NCI-H2171 treated with DMSO at 0.1 percent for 48 hours (cell line): ENCODE measurements at places on chromosomes 3 and 15.
A peak's percentile ranks its signal among the peaks of the same experiment; 100 is the strongest.

GRCh38 chr3:184884359-184885017 lies 72.5 kb downstream of the VPS8 start:
- DNase-seq = no peak

GRCh38 chr3:37150621-37151020 lies 23.8 kb downstream of the LRRFIP2 start:
- DNase-seq = no peak

DNA sequence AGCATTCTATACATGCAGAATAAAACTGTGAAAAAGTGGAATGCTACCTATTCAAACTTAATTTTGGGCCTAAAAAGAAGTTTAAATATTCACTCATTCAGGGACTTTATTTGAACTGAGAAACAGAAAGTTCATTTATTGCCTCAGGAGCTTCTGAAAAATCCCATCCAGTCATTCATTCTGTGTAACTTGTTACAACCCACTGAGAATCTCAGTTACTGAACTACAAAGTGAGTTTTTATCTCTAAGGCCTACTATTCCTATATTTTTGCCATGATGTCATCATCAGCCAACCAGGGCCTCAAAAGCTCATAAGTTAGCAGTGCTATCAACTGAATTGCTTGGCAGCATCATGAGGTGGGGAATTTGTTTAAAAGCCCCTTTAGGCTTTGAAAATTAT lies 98.0 kb upstream of the BOC start:
- no peak for DNase-seq

GRCh38 chr3:177069514-177070329 lies 127.6 kb downstream of the TBL1XR1 start:
- DNase-seq = no peak

- DNase-seq = no peak
Measured at GRCh38 chr3:132079147-132079546, 44.3 kb upstream of the CPNE4 start.

DNA sequence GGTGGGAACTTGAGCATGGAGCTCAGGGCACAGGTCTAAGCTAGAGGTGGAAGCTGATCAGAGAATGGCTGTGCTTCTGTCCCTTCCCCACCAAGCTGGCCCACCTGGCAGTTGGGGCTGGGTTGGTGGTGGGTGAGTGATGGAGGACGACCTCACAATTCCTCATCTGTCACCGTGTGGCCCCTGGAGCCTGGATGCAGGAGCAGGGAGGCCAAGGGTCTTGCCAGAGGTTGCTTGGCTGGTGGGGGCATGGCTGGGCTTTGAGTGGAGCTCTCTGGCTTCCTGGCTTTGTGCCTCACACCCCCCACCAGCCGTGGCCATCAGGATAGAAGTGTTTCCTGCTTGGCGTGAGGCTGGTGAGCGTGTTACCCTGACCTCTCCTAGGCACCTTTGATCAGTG lies 36.0 kb downstream of the FBLN2 start:
- no peak for DNase-seq

- DNase-seq = no peak
Measured at GRCh38 chr3:22239011-22239410, 488.0 kb upstream of the ZNF385D start.

GRCh38 chr3:176219970-176220369 lies 977.3 kb downstream of the TBL1XR1 start:
- no peak for DNase-seq

GRCh38 chr15:42279234-42279723 lies 6.0 kb upstream of the TMEM87A start:
- no peak for DNase-seq

- no peak for DNase-seq
Measured at GRCh38 chr15:75733761-75734651, 21.4 kb upstream of the CSPG4 start.

GRCh38 chr15:51313074-51313393 lies 25.4 kb downstream of the CYP19A1 start:
- DNase-seq = no peak

DNA sequence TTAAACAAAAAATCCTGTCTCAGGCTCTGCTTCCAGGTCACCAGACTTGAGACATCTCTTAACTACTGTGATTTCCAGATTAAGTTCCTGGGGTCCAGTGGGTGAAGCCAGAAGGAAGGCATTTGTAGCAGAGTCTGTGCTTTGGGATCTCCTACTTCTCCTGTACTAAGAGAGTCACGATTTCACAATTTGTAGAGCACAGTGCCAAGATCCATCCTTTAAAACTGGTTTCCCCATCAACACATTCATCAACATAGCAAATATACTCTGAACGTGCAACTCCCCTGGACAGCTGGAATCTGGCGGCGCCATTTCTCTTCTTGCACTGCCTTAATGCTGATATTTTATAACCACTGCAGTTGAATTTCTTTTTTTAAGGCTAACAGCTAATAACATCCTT lies 33.2 kb downstream of the CDCP1 start:
- DNase-seq = no peak

DNA sequence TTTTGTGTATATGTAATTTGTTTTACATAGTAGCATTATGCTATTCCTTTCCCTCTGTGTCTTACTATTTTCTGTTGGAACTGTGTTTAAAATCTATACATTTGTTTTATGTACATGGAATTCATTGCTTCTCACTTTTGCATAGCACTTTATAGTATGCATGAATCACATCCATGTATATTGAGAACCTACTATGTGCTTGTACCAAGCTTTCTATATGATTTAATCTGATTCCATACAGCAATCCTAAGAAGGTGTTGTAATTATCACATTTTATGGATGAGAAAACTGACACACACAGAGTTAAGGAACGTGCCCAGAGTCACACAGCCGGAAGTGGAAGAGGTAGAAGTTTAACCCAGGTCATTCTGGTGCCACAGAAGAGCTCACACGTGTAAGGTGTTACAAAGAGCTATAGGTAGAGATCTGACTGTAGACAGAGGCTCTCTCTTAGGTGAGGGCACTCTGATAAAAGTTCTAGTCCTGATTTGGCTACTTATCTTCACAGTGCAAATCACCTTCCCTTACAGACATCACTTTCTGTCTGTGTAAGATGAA lies 3.5 kb upstream of the SMAD3 start:
- no peak for DNase-seq

DNA sequence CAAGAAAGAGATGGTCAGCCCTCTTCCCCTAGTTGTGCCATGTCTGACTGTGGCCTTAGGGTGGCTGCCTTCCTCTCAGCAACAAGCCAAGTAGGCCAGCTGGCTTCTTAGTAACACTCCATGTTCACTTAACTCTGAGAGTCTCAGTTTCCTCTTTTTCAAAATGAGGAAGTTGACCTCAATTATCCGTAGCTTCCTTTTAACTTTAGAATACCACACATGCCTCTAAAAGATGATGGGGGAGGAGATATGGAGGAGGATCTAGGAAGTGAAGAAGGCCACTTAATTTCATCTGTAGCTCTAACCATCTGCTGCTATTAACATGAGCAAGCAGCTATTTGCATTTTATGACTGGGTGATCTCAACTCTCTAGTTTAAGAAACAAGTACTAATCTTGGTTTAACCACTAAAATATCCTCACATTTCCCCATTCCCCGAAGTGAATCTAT lies 32.9 kb downstream of the CD200R1L start:
- no peak for DNase-seq

DNA sequence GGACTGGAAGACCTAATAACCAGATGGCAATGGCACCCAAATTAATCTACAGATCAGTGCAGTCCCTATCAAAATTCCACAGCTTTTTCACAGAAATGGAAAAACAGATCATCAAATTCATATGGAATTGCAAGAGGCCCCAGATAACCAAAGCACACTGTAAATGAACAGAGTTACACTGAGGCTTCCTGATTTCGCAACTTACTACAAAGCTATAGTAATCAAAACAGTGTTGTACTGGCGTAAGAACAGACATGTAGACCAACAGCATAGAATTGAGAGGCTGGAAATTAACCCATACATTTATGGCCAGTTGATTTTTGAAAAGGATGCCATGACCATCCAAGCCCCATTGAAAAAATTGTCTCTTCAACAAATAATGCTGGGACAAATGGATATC lies 16.2 kb downstream of the XPC start:
- no peak for DNase-seq

DNA sequence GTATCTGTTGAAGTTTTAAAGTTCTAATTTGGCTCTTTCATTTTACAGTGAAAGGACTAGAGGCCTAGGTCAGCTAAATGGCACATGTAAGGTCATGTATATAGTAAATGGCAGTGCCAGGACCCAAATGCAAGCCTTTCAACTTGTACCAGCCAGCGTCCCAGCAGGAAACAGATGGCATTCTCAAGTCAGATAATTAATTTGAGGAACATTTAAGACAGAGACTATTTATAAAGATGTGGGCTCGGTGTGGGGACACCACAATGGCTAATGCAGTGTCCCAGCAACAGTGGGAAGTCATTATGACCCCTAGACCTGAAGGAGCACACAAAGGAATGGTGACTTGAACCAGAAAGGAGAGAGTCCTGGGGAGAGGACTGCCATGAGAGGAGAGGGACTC lies 6.1 kb downstream of the MINDY4B start:
- DNase-seq = no peak

DNA sequence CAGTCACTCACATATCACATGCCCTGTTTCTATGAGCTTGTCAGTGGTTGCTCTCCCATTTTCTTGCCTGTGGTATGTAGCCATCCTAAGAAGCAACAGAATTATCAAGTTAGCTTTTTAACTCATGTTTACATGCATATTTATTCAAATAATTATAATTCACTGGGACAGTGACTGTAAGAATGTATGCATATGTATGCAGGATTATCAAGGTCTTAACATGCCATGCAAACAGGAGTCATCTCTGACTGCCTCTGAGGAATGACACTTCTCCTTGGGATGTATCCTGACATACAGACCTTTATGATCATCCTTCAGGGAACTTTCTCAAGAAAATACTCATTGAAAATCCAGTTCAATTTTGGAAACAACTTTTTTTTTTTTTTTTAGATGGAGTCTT lies 240.9 kb downstream of the CPNE4 start:
- DNase-seq = no peak

GRCh38 chr3:160707187-160707794 lies 30.3 kb downstream of the ARL14 start:
- peak; percentile 75 for DNase-seq

- no peak for DNase-seq
Measured at GRCh38 chr3:114374433-114374990, 80.7 kb downstream of the TIGIT start.

- no peak for DNase-seq
Measured at GRCh38 chr3:184812662-184813042, 686 bp downstream of the VPS8 start.

- no peak for DNase-seq
Measured at GRCh38 chr3:70857916-70858315, 545.5 kb upstream of the MDFIC2 start.

DNA sequence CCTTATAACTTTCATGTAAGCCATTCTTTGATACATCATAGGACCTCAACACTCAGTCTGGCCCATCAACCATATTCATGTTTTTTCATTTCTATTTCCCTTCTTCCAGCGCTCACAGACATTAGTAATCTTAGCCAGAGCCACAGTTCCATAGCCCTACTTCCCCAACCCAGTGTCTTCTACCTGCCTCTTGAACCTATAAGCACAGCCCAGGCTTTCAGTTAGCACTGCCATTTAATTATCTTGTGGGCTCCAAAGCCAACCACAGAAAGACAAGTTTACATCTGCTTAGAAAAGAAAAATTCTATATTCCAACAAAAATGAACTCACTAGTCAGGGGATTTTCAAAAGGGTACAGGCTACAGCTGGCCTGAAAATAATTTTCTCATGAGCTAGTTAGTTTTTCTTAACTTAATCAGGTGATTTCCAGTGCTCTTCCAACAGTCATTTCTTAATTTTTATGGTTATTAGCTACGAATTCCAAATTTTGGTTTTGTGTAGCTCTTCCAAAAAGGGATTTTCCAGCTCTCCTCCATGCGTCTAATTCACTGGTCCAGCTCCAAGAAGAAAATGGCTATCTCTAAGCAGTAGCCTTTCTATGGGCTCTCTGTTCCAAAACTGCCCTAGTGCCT lies 13.7 kb downstream of the CD200 start:
- DNase-seq = no peak
